A549 treated with Mapracorat at 1 μM for 4 hours (cell line): ENCODE measurements at places on chromosomes 11 and 22. TPM values are rescaled to one million over a fixed set of nuclear protein-coding genes. Genes with fewer than 3 reads are reported as not detected.

CECR2 gene
- 0.06 to 0.14 TPM (median 0.10 TPM) in 5 replicates for total RNA-seq

KCNJ11 gene
- total RNA-seq = 2.6 to 4.1 TPM (median 3.7 TPM) in 5 replicates

SMTNL1 gene
- not detected in 5 replicates for total RNA-seq

MAPK12 gene
- total RNA-seq = 17.2 to 30.4 TPM (median 25.2 TPM) in 5 replicates

MMP8 gene
- total RNA-seq = not detected in 5 replicates

PHETA2 gene
- total RNA-seq = not detected in 5 replicates

FZD4 gene
- total RNA-seq = 0.99 to 1.3 TPM (median 1.2 TPM) in 5 replicates

GLB1L2 gene
- 1.8 to 2.7 TPM (median 2.0 TPM) in 5 replicates for total RNA-seq

APBB1 gene
- 18.0 to 19.7 TPM (median 18.6 TPM) in 5 replicates for total RNA-seq

OLFML1 gene
- total RNA-seq = 0.08 TPM in 1 of 5 replicates, not detected in the others

DBX1 gene
- not detected in 5 replicates for total RNA-seq

PTGDR2 gene
- total RNA-seq = 0.05 to 0.10 TPM (median 0.08 TPM) in 4 of 5 replicates, not detected in the other

ACRV1 gene
- total RNA-seq = 0.17 TPM in 1 of 5 replicates, not detected in the others

RIMBP3C gene
- total RNA-seq = 0.13 to 0.22 TPM (median 0.15 TPM) in 4 of 5 replicates, not detected in the other

OR5P2 gene
- total RNA-seq = not detected in 5 replicates

CSTPP1 gene
- total RNA-seq = 26.7 to 34.4 TPM (median 29.3 TPM) in 5 replicates

GGTLC3 gene
- not detected in 5 replicates for total RNA-seq

AIFM3 gene
- total RNA-seq = 1.7 to 4.4 TPM (median 3.0 TPM) in 5 replicates

RTN4RL2 gene
- 49.0 to 100 TPM (median 88.4 TPM) in 5 replicates for total RNA-seq

MMP3 gene
- 0.13 to 0.48 TPM in 2 of 5 replicates, not detected in the others for total RNA-seq

SYT9 gene
- 0.11 to 0.23 TPM (median 0.14 TPM) in 5 replicates for total RNA-seq

CDCA5 gene
- total RNA-seq = 57.4 to 76.9 TPM (median 71.1 TPM) in 5 replicates

CNTN5 gene
- not detected in 5 replicates for total RNA-seq

HTR3B gene
- total RNA-seq = not detected in 5 replicates

ABTB2 gene
- total RNA-seq = 28.4 to 45.9 TPM (median 38.6 TPM) in 5 replicates

OTOG gene
- not detected in 5 replicates for total RNA-seq

SULT4A1 gene
- total RNA-seq = not detected in 5 replicates

SLC15A3 gene
- not detected in 5 replicates for total RNA-seq

KIRREL3 gene
- 9.0 to 11.0 TPM (median 10.2 TPM) in 5 replicates for total RNA-seq

RIC3 gene
- total RNA-seq = 1.7 to 3.3 TPM (median 2.1 TPM) in 5 replicates

USP2 gene
- 0.72 to 1.3 TPM (median 1.1 TPM) in 5 replicates for total RNA-seq

DDX25 gene
- not detected in 5 replicates for total RNA-seq

TIMP3 gene
- total RNA-seq = 1.1 to 1.8 TPM (median 1.5 TPM) in 5 replicates

MRGPRX3 gene
- not detected in 5 replicates for total RNA-seq

APOA5 gene
- not detected in 5 replicates for total RNA-seq

CAPN5 gene
- 5.8 to 11.9 TPM (median 8.2 TPM) in 5 replicates for total RNA-seq

CARD18 gene
- total RNA-seq = not detected in 5 replicates

C22orf31 gene
- total RNA-seq = not detected in 5 replicates

APOC3 gene
- total RNA-seq = not detected in 5 replicates
